ENCODE measurements at places on chromosomes 16 and 17. TPM values are rescaled to one million over a fixed set of nuclear protein-coding genes. Genes with fewer than 3 reads are reported as not detected.

The SCGB1C2 gene
- total RNA-seq, result not detected

The CES1 gene
- total RNA-seq, result not detected

The SLFN14 gene
- total RNA-seq, result not detected

GRCh38 chr16:78100112-78100467 is 636 bp downstream of the WWOX start:
- H3K27me3 ChIP-seq, result no peaks in the 10 kb centered on the region
- no peak overlapping the region for H3K27ac ChIP-seq
- H3K4me1 ChIP-seq, result peaks cover 18% of the 10 kb centered on the region
- DNase-seq, result peak; percentile 81

GRCh38 chr17:27446569-27447301 is 9.5 kb upstream of the KSR1 start:
- no peak for DNase-seq
- no peaks in the 10 kb centered on the region for H3K36me3 ChIP-seq
- no peak overlapping the region for H3K27ac ChIP-seq

DNA sequence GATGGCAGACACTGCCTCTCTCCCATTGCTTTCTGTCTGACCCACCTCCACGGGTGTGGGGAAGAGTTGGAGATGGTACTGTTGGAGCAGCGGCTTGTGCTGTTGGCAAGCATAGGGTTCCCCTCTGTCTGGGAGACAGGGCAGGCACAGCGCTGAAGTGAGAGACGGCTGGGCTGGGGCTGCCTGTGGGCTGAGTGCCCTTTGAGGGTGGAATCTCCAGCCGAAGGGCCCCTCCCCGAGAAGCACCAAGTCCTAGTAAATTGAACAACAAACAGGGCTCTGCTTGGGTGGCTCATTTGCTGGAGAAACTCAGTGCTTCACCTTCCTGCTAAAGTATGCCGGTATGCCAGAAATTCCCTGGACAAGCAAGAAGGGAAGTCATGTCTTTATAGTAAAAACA is 79.7 kb downstream of the KSR1 start:
- no peaks in the 10 kb centered on the region for H3K27me3 ChIP-seq
- no peaks in the 10 kb centered on the region for H3K4me1 ChIP-seq
- no peak for DNase-seq
- H3K27ac ChIP-seq, result no peak overlapping the region
- H3K36me3 ChIP-seq, result no peaks in the 10 kb centered on the region

- no peaks in the 10 kb centered on the region for H3K4me1 ChIP-seq
- H3K4me3 ChIP-seq, result no peak overlapping the region
- H3K36me3 ChIP-seq, result no peaks in the 10 kb centered on the region
- DNase-seq, result no peak
- no peaks in the 10 kb centered on the region for H3K27me3 ChIP-seq
Measured at GRCh38 chr17:66135219-66135618, 56.7 kb downstream of the CEP112 start.

DNA sequence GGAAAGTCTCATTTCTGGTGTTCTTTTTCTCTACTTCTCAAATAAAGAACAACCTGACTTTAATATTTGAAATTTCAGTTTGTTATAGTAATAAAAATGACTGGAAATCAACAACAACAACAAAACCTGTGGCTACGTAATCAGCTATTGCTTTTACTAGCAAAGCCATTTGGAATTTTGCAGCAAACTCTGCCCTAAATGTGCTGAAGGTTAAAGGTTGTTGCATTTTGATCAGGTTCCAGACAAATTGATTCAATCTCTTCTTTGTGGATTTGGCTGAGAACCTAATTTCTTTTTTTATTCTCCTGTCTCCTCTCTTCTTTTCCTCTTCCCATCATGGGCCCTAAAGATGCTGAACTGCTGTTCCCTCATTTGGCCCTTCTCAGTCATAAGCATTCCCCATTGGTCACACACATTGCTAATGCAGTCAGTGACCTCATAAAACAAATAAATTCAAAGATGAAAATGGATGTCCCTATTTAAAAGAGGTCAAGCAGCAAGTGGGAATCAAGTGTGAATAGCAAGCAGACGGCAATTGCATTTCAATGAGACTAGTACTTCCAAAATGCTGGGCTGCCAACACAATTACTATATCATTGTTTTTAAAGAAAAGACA is 795.1 kb upstream of the CDH8 start:
- no peaks in the 10 kb centered on the region for H3K27me3 ChIP-seq
- no peak overlapping the region for H3K27ac ChIP-seq
- H3K4me1 ChIP-seq, result no peaks in the 10 kb centered on the region
- no peak for DNase-seq

DNA sequence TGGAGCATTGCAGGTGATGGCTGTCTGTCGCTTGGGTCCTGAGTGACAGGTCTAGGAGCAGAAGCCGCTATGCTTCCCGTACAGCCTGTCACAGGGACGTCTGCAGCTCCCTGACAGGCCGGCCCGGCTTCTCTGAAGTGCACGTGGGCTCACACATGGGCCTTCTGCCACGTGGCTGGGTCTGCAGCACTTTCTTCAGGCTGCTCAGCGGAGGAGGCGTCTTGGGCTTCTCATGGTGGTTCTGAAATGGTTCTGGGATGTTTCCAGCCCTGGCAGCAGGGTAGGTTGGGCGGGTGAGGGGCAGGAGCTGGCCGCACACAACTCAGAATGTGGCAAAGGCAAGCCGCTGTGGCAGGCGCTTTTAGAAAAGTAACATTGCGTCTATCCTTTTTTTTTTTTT is 80.3 kb upstream of the ZNF750 start:
- H3K36me3 ChIP-seq, result no peaks in the 10 kb centered on the region
- no peaks in the 10 kb centered on the region for H3K27me3 ChIP-seq
- no peak for DNase-seq
- no peak overlapping the region for H3K27ac ChIP-seq
- no peak overlapping the region for H3K4me3 ChIP-seq

DNA sequence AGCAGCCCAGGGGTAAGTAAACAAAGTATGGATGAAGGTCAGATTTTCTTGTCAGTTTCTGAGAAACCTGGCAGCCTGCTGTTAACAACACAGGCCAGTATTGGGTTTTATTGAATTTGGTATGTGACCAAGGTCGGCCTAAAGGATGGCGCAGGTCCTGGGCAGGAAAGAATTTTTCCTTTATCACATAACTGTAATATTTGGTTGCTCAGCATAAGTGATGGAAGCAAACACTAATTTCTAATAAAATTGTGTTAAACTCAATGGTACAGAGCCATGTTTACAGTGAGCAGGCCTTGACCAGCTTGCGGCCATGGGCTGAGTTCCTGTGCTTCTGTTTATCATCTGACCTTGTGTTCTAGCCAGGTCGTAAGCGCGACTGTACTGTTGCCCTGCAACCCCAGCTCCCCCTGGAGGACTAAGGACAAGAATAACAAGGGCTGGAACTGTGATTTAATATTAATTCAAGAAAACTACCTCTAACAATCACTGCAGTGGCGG is 10.5 kb downstream of the POLDIP2 start:
- H3K36me3 ChIP-seq, result peaks cover 18% of the 10 kb centered on the region
- peaks cover 3% of the 10 kb centered on the region for H3K4me1 ChIP-seq
- no peak overlapping the region for H3K4me3 ChIP-seq
- DNase-seq, result no peak
- H3K27ac ChIP-seq, result no peak overlapping the region
- no peaks in the 10 kb centered on the region for H3K27me3 ChIP-seq

Data from Karpas-422 (cell line).